ENCODE measurements at places on chromosomes 13 and 19.

DNA sequence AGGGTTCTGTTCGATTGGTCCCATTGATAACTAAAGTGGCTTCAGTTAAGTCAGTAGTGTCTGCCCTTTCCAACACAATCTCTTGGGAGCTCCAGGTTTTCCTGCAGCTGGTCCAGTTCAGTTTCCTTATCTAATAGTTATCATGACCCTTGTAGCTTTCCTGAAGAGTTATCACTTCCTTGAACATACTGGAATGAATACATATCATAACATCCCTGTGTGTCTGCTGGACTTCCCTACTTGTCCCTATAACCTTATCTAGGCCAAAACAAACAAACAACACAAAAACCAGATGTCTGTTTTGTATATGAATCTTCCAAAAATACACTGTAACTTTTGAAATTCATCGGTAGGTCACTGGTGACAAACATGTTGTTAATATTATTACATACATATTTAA, 167.6 kb downstream of the DCT start:
- no peak for DNase-seq

DNA sequence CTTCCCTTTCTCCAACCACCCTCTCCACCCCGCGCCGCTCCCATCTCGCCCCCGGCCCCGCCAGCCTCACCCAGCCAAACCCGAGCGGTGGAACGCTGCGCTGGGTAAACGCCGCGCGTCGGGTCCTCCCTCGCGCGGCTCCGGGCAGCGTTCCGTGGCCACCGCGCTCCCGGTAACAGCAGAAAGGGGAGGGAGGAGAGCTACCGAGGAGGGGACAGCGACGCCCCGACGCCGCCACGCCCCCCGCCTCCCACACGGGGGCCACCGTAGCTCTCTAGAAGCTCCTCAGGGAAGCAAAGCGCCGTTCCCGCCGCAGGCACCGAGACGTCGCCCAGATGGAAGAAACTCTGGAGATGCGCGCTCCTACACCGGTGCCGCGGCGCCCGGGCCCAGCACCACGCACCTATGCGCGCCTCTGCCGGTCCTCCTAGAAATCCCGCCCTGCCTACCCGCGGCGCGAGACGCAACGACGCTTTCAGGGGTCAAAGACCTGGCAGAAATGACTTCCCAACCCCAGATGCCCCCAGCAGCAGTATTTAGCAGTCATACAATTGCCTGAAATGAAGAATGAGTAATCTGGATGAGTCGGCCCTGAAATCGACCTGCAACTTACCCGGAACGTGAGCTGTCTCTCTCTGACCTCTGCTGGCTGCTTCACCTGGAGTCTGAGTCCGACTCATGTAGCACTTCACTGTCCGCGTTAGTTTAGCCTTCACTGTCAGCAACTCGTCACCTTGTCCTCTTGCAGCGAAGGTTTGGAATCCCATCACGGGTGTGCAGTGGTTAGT, at the start of gene RUBCNL:
TSS of gene RUBCNL (minus strand) at position 189 of the 788 bp plus-strand sequence. CDS start 14,777 bp downstream, outside the sequence.
- peak; percentile 14 for DNase-seq

DNA sequence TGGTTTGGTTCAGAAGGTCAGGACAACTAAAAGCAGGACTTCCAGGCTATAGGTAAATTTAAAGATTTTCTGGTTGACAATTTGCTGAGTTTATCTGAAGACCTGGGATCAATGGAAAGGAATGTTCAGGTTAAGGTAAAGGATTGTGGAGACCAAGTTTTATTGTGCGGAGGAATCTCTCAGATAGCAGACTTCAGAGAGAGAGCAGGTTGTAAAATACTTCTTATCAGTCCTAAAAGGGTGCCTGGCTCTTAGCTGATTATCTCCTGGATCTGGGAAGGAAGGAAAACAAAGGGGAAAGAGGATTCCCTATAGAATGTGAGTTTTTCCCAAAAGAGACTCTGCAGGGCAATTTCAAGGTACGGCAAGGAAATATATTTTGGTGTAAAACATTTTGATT, 851.5 kb downstream of the DACH1 start:
- no peak for DNase-seq

DNA sequence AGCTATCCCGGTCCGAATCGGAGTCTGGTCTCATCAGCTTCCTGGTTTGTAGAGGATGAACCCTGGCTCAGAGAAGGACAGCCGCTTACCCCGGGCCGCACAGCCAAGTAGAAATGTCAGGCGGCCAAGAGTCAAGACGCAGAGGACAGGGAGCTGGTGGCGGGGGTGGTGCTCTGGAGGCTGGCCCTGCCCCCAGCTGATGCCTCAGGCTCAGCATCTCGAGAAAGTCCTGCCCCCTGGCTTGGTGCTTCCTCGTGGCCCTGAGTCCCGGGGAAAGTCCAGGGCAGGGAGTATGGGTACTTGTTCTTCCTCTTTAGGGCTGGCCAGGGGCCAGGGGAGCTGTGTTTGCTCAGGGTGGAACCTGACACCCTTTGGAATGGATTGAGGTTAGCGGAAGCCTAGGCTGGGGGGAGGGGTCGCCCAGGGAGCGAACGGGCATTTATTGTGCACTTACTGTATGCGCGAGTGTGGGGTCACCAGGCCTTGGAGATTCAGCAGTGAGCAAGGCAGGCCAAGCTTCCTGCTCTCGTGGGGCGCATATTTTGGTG, 2.2 kb downstream of the TJP3 start:
- DNase-seq, result no peak

DNA sequence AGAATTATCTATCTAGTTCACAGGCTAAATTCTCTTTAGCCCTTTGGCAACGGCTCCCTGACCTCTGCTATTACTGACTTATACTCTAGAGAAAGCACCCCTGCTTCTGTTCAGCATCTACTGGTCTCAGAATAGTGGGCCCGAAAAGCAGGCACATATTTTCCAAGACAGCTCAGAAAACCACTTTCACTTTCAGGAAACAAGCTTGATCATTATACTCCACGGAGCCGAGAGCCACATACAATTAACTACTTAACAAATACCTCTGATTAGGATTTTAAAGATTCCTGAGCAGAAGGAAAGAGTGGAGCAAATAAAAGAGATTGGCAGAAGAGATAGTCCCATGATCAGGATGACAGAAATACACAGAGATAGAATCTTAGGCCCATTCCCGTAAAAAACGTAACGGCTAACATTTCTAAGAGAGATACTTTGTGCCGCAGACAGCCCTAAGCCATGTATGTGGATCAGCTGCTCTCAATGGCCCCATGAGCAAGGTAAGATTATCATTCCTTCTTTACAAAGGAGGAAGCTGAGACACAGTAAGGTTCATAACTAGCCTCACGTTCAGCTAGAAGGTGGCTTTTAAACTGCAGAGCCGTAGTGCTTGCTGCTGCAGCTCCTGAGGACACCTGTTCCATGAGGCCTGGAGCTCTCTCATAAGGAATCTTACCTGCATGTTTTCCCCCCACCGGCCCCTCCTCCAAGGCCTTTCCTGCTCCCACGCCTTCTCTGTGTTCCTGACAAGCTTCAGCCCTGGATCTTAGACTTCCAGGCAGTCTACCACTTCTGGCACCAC, 227.2 kb downstream of the FOXO1 start:
- DNase-seq, result no peak

DNA sequence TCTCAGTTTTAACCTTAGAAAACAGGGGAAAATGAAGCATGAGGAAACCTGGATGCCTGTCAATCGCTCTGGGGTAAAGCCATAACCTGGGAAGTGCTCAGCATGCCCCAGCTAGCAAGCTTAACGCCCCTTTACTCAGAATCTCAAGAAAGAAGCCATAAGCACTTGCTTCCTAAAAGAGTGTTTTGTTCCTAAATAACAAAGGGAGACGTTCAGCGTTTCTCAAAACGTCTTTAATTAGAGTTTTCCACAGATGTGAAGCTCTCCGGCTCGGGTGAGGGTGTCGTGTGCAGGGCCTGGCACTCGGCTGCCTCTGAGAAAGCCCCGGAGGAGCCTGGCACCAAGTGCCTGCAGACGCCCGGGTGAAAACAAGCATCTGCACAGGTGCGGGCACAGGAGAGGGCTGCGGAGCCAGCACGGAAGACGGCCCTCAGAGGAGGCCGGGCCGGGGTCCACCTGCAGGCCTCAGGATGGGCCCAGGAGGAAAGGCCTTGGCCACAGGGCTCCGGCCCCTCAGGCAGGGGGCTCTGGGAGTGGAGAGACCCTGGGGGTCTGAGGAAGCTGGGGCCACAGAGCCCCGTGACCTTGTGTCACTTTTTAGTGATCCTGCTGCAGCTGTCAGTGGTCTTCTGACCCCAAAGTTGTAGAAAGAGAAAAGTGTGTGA, 6.2 kb downstream of the GAS6 start:
- no peak for DNase-seq

DNA sequence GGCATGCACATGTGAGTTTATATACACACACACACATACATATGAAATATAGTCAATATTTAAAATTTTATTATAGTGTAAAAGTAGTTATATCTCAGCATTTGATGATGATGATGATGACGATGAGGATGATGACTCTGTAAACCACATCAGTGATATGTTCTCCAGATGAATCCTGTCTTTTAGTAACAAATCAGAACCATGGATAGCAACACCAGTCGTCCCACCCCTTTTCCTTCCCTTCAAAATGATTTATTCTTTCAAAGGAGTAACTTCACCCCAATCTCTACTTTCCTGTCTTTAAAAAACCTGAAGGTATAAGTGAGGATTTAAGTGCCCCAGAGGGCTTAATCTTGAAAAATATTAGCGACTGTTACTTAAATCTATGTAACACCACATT, 74.1 kb downstream of the DCLK1 start:
- no peak for DNase-seq

GRCh38 chr13:104140552-104140951, 1074.3 kb upstream of the SLC10A2 start:
- DNase-seq, result peak; percentile 88

DNA sequence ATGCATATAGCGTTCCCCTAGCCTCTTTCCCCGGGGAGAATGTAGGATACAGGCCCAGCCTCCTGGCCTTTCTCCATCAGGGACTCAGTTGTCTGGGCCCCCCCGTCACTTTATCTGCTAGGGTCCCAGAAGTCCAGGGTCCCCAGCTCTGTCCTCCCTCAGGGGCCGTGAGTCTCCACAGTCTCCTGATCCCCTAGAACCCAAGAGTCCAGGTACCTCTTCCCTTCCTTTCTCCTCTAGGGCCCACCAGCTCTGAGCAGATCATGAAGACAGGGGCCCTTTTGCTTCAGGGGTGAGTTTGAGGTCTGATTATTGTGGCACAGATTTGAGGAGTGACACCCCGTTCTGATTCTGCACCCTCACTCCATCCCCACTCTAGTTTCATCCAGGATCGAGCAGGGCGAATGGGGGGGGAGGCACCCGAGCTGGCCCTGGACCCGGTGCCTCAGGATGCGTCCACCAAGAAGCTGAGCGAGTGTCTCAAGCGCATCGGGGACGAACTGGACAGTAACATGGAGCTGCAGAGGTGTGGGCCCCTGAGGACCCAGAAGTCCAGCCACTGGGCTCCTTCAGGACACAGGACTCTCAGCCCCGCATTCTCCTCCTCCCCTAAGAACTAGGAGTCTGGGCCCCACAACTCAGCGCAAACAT, 758 bp downstream of the BAX start:
- DNase-seq, result no peak

- no peak for DNase-seq
Observed at GRCh38 chr13:51435002-51435578, 17.7 kb downstream of the INTS6 start.

GRCh38 chr13:30504081-30504480, 38.3 kb upstream of the HMGB1 start:
- no peak for DNase-seq

DNA sequence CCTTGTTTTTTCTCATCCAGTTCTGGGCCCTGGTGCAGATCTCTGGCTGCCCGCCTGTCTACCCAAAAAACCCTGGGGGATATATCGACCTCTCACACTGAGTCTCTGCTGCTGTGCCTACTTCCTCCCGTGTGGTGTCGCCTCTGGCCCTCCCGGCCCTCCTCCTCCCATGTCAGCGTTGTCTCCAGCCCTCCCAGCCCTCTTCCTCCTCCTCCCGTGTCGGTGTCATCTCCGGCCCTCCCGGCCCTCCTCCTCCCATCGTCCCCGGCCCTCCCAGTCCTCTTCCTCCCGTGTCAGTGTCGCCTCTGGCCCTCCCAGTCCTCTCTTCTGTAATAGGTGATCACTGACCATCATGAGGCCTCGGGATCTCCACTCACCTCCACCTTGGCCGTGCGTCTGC, 81.8 kb downstream of the GPR12 start:
- no peak for DNase-seq

DNA sequence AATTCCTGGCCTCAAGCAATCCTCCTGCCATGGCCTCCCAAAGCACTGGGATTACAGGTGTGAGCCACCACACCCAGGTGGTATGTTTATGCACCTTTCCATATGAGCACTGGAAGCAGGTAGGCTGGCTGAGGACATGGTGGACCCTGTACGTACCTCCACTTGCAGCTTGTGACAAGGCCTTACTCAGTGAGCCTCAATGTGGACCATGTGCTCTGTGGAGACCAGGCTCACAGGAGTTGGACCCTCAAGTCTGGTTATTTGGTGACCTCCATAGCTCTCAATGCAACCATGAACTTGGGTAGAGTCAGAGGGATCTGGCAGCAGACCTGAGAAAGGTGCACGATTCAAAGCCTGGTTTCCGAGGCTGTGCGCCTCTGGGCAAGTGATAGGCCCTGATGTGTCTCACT, 5.5 kb downstream of the ACP4 start:
- no peak for DNase-seq

DNA sequence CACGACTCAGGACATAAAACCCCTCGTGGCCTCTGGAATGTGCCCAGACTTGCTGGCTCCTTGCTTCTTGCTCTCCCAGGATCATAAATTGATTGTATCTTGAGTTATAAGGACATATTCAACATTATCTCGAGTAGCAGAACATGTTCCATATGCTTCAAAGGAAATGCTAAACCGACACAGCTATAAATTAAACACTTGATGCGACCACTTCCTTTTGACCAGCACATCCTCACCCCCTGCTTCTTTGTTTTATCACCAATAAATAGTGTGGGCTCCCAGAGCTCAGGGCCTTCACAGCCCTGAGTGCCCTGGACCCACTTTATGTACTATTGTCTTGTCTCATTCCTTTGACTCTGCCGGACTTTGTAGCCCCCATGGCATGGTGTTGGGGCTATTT, 157.0 kb upstream of the PABPC3 start:
- DNase-seq, result no peak

GRCh38 chr19:15394426-15394825, 14.8 kb upstream of the AKAP8 start:
- no peak for DNase-seq

- no peak for DNase-seq
Observed at GRCh38 chr13:113427562-113428468, 25.5 kb downstream of the ADPRHL1 start.

DNA sequence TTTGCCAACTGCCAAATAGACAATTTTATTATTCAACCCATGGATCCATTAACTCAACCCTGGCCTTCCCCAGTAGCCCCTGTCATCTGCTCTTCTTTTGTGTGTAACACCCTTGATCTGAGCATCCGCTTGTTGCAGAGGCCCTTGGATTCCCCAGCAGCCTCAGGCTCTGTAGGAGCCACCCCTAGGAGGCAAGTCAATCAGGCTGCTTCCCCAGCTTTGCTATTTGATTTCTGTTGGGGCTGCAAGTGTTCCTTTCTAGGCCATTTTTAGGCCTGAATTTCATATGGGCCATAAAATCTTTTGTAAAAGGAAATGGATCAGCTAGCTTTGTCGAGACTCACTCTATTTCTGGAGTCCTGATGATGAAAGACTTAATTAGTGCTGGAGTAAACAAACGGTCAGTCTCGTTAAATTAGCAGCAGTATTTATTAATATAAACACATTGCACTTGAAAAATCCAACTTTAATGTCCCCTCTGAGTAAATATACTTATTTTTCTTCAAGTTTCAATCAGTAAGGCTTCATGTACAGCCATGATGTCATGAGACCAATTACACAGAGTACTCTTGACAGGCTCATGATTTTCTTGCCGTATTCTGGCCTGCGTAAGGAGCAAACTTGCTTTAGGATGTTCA, 105.3 kb downstream of the RGCC start:
- DNase-seq, result no peak

Measured in NCI-H1930 (cell line).